ENCODE measurements at places on chromosomes 12 and 14.

DNA sequence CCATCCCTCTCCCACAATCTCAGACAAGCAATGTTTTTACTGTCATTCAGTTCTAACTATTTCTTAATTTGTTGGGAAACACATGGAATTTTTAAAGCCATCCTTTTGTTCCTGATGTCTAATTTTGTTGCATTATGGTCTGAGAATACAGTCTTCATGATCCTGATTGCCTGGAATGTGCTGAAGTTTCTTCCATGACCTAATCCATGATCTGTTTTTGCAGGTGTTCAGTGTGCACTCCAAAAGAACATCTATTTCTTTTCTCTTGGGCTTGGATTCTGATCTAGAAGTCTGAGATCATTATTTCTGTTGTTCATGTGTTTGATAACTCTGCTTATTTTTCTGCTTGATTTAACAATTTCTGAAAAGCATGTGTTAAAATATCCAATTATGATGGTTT lies 43.2 kb upstream of the PHC1 start:
- DNase-seq, result no peak

DNA sequence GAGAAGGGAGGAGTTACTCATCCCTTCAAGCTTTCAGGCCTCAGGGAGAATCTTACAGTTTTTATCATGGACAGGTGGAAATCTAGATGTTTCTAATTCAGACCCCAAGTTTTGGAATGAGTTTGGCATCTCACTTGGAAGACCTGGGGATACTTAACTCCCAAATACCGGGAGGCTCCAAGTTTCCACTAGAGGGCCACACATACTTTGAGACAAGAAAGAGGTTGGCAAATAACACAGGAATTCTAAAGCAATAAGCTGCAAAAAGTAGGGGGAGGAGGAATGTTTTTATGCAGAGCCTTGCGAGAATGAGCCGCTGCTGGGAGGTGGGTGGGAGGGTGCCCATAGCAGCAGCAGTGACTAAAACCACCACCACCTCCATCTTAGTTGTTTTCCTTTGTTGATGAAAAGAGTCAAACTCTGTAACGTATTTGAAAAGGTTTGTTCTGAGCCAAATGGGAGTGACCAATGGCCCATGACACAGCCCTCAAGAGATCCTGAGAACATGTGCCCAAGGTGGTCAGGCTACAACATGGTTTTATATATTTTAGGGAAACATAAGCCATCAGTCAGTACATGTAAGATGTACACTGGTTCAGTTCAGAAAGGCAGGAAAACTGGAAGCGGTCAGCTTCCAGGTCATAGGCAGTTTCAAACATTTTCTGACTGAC lies 34.2 kb upstream of the RNASE1 start:
- DNase-seq, result no peak

DNA sequence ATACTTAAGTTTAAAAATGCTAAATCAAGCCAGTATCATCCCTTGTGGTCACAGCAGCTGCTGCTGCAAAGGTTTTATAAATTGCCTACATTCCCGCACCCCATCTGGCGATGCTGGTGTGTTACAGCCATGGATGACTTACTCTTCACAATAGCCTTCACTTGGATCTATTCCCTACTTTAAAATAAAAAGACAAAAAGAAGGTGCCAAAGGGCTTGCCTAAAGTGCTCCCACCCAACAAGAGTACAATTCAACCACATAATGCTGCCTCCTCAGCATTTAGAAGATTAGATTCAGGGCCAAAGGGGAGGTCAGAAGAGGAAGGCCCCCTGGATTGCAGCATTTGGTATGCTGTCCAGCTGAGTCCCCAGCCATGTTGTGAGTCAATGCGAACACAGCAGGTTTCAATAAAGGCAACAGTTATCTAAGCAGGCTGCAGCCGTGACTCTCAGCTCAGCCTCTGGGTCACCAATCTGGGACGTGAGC lies 176.1 kb downstream of the DAD1 start:
- peak; percentile 54 for DNase-seq

DNA sequence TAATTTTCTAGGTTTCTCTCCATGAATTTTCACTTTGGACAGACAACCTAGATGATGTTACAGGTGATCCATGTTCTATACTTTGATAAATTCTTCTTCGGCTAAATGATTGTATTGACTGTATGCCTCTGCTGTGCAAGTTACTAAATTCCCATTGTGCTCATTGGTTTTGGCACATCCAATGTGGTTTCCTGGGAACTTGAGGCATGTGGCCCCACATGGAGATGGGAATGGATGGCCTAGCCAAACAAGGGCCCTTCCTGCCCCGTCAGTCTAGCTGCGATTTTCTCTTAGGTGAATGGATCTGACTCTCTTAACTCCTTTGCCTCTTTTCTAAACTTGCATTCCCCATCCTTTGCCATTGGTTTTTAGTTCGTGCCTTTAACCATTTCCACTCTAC lies 186.2 kb downstream of the PELI2 start:
- DNase-seq, result no peak

- no peak for DNase-seq
Measured at GRCh38 chr12:54416687-54417603, 2.1 kb downstream of the ITGA5 start.

DNA sequence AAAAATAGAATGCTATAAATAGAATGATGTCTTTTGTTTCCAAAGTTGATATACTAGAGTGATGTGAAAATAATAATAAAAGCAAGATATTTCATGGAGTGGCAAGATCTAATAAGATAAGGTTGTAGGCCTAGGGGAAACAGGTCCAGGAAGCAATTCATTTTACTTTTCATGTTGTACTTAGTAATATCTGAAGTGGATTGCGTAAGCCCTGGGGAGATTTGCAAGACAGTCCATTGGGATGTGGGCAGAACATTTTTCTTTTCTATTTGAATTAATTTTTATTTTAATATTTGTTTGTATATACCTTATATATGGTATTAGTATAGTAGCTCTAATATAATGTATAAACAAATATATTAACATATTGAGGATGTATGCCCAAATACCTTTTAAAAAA lies 7.5 kb downstream of the NUBPL start:
- no peak for DNase-seq

DNA sequence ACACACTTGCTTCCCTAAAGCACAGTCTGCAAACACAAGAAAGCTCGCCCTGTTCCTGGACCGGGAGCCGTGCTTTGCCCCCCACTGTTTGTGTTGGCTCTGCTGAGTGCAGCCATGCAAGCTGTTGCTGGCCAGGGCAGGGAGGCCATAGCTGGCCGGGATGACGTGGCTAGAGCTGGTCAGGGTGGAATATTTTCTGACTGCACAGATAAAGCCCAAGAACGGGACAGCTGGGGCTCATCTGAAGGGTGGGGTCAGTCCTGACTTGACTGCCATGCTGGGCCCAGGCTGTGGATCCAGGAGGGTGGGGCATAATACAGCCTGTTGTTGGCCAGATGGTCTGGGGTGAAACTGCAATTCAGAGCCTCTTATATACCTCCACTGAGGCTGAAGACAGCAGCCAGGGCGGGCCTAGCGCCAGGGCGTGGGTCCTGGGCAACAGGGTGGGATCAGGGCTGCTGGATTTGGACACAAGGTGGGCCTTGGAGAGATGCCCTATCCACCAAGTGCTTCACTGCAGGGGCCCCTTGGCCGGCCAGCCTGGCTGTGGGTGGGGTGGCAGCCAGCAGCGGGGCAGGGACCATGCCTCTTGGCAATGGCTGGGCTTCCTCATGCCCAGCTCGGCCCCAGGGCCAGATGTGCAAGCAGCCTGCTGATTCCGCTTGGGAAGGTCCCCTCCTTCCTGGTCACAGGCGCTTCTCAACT lies 14.8 kb downstream of the KMT5A start:
- DNase-seq, result no peak

DNA sequence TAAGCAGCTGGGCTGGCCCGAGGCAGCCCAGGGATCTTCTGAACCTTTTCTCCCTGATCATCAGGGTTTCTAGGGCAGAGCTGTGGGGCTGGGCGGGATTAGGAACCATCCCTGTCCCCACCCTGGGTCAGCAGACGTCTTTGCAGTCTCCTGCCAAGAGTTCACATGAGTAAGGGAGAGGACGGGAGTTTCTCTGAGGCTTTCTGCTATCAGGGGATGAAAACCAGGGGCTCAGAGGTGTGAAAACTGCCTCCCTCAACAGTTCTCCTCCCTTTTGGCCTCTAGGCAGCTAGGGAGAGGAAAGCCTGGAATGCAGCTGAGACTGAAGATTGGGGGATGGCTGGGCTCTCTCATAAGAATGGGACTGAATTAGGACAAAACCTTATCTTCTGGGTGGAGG lies 7.9 kb downstream of the ZNF385A start:
- DNase-seq, result no peak

DNA sequence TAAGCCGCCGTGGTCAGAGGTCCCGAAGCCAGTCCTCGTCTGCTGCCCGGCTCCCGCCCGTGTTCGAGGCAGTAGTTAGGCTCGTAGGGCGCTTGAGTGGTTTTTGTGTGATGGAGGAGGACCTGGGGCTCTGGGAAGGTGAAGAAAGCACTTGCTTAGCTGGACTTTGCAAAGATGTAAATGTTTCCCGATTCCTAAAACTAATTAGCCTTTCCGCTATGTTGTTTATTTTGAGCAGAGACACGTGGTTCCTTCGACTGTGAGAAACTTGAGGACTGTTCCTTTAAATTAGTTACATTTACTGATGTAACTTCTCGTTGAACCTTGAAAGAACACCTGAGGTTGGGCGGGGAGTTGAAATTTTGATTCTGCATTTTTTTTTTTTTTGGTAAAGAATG lies 33.9 kb downstream of the MIA2 start:
- DNase-seq, result no peak

DNA sequence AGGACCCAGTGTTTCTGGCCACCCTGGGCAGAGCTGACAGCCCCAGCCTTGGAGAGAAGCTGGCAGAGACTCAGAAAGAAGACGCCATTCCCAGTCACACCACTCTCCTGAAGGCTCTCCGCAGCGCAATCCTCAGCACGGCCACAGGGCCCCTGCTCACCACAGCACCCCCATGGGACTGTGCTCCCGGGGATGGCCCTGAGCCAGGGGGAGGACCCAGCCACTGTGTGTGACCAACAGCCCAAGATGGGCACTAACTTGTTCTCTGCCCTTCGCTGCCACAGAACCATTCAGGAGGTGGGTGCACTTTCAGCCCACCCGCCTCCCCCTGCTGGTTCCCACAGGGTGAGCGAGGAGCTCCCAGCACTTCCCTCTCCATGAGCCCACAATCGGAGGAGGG lies 57.1 kb downstream of the CCNK start:
- no peak for DNase-seq

GRCh38 chr12:120235369-120236323 lies 29.9 kb downstream of the PXN start:
- DNase-seq, result no peak

DNA sequence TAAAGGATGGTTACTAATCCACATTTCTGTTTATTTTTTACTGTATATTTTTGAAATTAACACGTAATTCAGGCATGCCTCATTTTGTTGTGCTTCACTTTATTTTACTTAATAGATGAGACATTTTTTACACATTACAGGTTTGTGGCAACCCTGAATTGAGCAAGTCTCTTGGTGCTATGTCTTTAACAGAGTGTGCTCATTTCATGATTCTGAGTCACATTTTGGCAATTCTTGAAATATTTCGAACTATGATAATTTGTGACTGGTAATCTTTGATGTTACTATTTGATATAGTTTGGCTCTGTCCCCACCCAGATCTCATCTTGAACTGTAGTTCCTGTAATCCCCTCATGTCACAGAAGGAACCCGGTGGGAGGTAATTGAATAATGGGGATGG lies 1120.5 kb upstream of the FLRT2 start:
- DNase-seq, result no peak

GRCh38 chr12:1445807-1446206 lies 148.6 kb downstream of the FBXL14 start:
- DNase-seq, result no peak

DNA sequence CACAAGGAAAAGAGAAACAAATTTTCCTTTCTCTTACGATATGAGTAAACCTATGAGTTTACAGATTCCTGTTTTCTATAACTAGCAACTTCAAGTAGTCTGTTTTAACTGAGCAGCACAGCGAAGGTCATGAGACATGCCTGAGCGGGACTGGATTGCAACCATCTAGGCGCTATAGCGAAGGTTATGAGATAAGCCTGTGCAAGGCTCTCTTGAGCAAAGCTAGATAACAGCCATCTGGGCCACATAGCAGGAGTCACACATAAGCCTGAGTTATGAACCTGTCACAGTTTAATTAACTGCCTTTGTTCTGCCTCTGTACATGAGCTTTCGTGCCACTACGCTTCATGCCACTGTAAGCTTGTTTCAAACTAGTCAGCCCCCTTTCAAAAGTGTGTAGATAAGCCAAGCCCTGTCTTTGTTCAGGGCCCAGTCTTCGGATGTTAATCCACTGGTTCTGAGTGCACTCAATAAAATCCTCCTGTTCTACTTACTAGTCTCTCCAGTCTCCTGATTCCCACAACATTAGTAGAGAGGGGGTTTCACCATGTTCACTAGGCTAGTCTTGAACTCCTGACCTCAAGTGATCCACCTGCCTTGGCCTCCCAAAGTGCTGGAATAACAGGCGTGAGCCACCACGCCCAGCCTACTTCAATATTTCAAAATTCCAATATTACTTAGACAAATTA lies 47.1 kb downstream of the SEC23A start:
- no peak for DNase-seq

- DNase-seq, result no peak
Measured at GRCh38 chr14:91613459-91614112, 103.5 kb upstream of the PPP4R3A start.

DNA sequence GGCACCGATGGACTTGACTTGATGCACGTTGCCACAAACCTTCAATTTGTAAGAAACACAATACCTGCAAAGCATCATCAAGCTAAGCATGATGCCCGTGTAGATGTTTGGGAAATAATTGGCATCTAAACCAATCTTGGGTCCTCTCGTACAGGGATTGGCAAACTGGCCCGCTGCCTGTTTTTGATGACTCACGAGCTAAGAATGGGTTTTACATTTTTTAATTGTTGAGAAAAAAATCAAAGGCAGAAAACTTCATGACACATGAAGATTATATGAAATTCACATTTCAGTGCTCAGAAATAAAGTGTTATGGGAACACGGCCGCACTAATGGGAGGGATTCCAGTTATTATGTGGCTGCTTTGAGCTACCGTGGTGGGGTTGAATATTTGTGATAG lies 10.9 kb downstream of the MTA1 start:
- no peak for DNase-seq

DNA sequence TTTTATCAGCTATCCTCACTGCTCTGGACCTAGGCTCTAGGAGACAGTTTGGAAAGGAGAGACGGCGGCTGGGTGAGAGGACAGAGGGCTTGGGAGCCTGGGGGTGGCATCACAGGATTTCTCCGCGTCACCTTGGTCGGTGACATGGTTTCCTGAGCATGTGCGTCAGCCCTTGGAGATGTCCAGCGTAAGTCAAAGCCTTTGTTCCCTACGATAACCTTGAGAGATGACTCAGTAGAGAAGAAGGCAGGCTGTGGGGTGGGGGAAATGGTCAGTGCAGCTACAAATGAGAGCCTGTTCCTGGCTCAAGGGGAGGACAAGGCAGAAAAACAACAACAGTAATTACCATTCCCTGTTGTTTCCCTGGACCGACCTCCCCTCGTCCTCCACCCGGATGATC lies 90.2 kb upstream of the TBX3 start:
- no peak for DNase-seq

DNA sequence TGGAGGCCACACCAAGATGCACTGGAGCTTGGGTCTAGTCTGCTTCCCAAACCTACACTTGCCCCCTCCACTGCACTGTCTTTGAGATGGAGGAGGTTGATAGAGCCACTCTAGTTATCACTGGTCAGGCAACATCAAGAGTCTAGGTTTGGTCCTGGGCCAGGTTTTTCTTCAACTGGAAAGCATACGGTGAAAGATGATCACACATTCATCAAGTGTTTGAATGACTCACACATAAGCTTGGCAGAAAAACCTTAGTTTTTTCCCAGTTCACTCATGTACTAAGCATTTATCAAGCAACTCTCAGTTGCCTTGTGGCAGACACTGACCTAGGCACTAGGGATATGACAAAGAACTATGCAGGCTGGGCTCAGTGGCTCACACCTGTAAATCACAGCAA lies 84.5 kb downstream of the PLEKHG3 start:
- no peak for DNase-seq
